Left colon (tissue), 2 donors: ENCODE measurements at places on chromosomes 3 and 15. TPM values are rescaled to one million over a fixed set of nuclear protein-coding genes. Genes with fewer than 3 reads are reported as not detected.

Gene PPP1R14D
- total RNA-seq, result 153 TPM

- no peak for DNase-seq
These were observed 29.4 kb downstream of the PLAAT1 start for GRCh38 chr3:193270451-193270850.

GRCh38 chr15:70480196-70480856 is 283.0 kb downstream of the UACA start:
- DNase-seq, result no peak

GRCh38 chr3:36178018-36178417 is 202.3 kb upstream of the STAC start:
- no peak for DNase-seq

DNA sequence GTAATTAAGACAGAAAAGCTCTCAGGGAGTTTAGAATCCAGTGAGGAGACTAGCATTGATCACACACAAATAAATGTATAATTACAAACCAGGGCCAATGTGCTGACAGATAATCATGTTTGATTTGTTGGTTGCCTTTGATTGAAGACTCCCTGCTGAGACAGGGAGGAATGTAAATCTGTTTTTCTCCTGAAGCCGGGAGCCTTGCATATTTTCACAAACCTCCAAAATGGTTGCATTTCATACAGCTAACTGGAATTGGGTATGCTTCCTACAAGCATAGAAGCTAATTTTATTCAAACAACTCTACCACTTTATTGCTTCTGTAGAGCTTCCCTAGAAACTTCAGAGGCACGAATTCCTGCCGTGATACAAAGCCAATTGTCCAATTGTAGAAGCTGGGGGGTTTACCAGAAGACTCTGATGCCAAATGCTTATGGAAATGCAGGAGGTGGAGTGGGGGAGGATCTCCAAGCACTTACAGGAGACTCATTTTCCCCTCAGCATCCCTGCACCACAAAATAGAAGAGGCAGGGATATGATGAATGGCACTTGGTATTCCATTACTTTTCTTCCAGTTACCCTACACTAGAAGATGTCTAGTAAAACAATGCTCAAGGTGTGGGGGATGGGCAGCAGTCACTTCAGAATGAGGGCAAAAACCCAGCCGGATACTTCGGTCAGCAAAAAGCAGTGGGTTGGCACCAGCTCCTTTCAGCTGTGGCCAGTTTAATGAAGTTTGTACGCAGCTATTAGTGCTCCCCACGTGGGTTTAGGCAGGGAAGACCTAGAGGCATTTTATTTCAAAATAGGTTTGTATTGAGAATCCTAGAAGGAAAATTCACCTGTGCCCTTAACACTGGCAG is 11.4 kb upstream of the MEX3B start:
- DNase-seq, result no peak
